ENCODE measurements at places on chromosomes 5 and 9.

- DNase-seq, result no peak
Measured at GRCh38 chr9:18798106-18798505, 234.9 kb downstream of the SAXO1 start.

- DNase-seq, result no peak
Measured at GRCh38 chr5:36066001-36066539, 612 bp downstream of the UGT3A2 start.

- DNase-seq, result no peak
Measured at GRCh38 chr9:105305856-105306255, 61.4 kb downstream of the SLC44A1 start.

DNA sequence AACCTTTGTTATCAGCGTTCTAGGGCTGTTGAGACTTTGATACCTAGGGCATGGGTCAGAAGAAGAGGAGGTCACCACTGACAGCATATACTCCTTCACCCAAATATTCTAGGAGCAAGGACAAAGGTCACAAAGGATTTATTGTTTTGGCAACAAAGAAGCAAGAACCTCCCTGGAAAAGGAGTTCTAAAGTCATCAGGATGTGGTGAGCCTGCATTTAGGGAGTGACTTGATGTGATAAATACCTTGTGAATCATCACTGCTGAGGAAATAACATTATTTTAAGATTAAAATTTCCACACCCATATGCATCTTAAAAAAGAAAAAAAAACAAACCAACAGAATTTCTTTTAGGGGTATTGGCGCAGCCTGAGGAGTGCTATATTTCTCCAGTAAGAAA is 13.9 kb downstream of the IFNA1 start:
- DNase-seq, result no peak

DNA sequence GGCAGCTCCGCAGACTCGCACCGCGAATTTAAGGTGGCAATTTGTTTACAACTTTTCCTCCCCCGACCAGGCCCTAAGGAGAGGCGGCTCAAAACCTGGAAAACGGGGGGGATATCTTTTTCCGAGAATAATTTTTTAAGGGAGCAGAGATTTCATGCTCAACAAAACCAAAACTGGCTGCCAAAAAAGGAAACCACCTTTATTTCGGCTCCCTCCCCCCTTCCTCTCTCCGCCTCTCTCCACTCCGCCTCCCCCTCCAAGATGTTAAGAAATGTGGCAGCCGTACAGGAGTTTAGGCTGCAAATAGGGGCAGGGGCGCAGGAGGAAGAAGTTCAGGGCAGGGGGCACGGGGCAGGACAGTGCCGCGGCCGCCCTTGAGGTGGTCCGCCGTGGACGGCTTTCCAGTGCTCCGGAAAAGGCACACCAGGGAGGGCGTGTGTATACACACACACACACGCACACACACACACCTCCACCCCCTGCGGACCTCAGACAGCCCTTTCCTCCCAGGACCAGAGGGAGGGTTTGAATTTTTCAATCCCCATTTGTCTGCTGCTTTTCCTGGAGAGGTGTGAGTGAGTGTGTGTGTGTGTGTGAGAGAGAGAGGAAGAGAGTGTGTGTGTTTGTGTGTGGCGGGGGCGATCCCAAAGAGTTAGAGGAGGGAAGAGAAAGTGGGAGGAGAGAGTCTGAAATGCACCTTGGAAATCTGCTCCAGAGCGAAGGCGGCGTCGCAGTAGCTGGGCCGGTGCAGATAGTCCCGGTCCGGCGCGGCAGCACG is 9.1 kb downstream of the PTCH1 start:
- DNase-seq, result no peak

GRCh38 chr5:121503111-121503840 is 348.4 kb upstream of the FTMT start:
- DNase-seq, result peak; percentile 1

- no peak for DNase-seq
Measured at GRCh38 chr5:122424132-122424531, 112.1 kb downstream of the SNCAIP start.

GRCh38 chr5:54721951-54722654 is 204.5 kb downstream of the SNX18 start:
- DNase-seq, result no peak

DNA sequence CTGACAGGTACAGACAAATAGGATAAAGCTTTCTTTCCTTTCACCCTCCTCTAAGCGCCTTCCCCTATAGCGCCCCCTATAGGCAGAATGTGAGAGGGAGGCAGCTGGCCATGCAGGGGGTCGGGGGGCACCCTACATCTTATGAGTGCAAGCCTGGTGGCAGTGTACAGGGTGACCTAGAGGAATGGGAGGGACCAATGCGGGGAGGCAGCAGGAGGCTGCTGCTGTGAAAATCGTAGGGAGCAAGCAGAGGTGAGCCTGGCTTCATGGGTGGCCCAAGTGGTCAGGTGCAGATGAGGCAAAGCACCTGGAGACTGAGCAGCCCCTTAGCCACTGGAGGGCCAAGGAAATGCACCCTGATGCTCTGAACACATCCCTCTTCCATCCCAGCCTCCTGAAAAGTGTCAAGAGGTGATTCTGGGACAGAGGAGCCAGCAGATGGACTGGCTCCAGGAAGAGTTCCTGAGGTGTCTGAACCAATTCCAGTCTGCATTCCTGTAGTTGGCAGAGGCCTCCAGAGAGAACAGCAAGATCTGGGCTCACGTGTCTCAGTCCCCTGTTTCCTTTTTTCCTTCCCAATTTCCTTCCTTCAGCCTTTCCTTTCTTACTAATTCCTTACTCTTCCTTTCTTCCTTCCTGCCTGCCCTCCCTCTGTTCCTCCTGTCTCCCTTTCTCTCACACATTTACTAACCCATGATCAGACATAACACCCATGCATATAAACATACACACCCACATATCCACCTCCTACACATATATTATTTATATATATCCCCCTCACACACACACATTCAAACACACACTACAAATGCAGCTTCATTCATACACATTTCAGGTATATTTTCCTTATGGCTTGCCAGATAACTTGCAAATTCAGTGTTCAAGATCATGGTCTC is 32.8 kb upstream of the GALNT10 start:
- DNase-seq, result no peak

GRCh38 chr5:171820561-171820960 is 34.9 kb downstream of the SMIM23 start:
- no peak for DNase-seq

GRCh38 chr9:21945606-21946005 is 48.6 kb downstream of the CDKN2A start:
- no peak for DNase-seq

- DNase-seq, result peak; percentile 65
Measured at GRCh38 chr5:139708877-139709581, 60.9 kb downstream of the CXXC5 start.

- no peak for DNase-seq
Measured at GRCh38 chr5:78907255-78907891, 77.7 kb downstream of the ARSB start.

GRCh38 chr5:54450542-54450941 is 5.0 kb upstream of the HSPB3 start:
- DNase-seq, result no peak

GRCh38 chr9:93301911-93302541 is 118.1 kb downstream of the WNK2 start:
- DNase-seq, result no peak

DNA sequence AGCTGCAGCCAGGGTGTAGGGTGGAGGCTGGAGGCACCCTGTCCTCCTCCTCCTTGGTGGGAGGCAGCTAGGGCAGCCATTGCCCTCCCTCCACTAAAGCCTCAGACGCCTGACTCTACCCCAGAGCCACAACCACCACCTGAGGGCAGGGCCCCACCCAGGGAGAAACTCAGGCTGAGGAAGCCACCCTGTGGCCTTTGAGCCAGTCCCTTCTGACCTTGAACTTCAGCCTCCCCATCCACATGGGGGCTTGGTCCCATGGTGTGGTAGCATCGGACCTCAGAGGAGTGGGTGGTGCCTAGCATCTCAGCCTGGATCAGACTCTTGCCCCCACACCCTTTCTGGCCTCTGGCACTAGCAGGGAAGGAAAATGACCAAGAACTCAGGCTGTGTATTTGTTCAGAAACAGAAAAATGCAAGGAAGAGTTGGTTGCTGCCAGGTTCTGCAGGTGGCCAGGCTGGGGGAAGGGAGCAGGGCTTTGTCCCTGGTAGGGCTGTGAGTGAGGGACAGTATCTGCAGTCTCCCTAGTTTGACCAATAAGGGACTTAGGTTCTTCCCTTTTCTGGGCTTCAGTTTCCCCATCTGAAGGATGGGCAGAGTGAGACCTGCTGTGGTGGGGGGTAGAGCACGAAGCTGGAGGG is 3.2 kb downstream of the DAB2IP start:
- DNase-seq, result no peak

- DNase-seq, result peak; percentile 65
Measured at GRCh38 chr9:137028263-137029057, 423 bp upstream of the ABCA2 start.

- peak; percentile 59 for DNase-seq
Measured at GRCh38 chr9:93450945-93451815, at the start of gene FAM120A. TSS of gene FAM120A (plus strand) at chr9:93451685. CDS start at chr9:93451916, 231 bp downstream.

- no peak for DNase-seq
Measured at GRCh38 chr5:42005561-42006153, 80.6 kb downstream of the FBXO4 start.

DNA sequence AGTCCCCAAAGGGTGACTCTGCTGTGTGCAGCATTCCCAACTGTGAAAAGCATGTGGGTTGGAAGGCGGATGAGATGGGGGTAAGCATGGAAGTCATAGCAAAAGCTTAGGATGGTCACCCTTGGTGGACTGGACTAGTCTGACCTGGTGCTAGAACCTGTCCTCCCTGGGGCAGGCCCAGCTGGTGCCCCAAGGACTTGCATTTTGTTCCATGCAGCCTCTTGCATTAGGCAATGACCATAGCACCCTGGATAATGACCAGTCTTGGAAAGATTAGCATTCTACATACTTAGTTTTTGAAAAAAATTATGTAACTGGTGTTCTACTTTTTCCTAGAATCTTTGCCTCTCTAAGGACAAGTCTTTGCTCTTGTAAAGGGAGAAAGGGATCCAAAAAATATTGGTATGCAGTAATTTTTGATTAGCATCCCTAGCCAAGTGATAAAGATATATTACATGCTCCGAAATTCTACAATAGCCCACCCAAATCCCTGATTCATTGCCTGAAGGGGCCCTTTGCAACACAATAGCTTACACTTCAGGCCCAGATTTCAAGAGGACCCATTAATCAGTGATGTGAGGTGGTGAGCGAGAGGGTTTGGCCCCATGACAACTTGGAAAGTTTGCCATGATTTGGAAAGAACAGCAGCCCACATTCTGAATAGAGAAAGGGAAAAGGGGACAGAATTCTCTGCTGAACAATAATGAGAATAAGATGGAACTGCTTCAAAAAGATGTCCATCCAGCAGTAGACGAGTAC is 93.3 kb upstream of the CD180 start:
- DNase-seq, result no peak

- no peak for DNase-seq
Measured at GRCh38 chr5:15680455-15680854, 180.5 kb downstream of the FBXL7 start.

GRCh38 chr9:129382281-129383018 is 204.4 kb upstream of the IER5L start:
- DNase-seq, result peak; percentile 82

- DNase-seq, result no peak
Measured at GRCh38 chr9:34638138-34638445, 505 bp upstream of the SIGMAR1 start.

DNA sequence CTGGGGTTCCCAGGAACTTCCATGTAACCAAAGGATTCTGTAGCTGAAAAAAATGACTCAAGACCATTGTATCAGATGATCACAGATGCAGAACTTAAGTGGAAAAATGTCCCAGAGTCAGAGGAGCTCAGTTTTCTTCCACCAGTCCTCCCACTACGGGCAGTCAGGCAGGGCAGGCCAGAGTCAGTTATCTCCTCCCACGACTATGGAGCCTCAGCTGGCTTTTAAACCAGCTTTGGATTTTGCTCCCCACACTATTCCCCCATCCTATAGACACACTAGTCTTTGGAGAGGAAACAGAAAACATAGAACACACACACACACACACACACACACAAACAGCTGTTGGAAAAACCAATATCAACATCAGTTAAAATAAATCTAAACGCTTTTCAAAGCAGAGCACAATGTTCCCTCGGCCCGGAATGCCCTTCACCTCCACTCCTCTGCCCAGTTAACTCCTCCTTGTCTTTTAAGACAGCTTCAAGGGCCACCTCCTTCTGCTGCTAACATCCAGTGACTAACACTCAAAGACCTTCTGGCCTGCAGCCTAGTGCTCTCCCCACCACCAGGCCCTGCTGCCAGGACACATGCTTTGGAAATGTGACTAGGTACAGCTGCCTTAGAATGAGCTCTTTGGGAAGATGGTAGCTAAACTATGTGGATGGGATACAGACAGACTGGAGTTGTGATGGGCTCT is 56.8 kb downstream of the NIPAL4 start:
- DNase-seq, result no peak

DNA sequence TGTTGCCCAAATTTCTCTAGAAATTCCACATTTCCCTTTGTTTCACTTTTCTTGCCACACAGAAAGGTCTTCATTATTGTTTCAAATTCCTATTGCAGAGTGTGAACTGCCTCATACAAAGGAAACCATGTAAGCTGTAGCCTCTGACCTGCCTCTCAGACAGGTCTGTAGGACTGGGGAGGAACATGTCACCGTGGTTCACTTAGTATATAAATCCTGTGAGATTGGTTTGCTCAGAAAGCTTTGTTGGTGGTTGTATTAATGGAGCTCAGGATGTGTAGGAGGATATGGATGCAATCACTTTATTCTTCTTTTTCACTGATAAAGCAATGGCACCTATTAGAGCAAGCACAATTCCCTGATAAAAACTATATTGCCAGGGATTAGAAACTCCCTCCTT is 4.2 kb downstream of the SGCD start:
- DNase-seq, result no peak

DNA sequence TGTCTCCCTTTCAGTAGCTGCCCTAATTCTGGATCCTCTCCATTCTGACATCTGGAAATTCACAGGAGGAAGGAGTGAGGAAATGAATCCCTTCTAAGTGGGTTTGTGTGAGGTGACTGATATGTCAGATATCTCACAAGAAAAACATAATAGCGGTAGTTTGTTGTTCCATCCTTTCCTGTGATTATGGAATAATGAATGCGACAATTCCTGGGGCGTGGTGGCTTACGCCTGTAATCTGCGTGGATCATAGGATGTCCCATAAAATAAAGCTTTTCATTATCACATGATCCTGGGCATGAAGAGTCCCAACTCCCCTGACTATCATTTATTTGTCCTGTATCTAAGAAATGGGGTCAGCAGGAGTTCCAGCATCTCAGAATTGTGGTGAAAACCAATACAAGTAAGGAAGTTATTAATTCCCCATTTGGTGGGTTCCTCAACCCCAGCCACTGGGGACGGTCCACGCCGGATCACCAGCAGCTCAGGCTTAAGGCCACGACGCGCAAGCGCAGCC is 375 bp upstream of the C5orf24 start:
- no peak for DNase-seq

DNA sequence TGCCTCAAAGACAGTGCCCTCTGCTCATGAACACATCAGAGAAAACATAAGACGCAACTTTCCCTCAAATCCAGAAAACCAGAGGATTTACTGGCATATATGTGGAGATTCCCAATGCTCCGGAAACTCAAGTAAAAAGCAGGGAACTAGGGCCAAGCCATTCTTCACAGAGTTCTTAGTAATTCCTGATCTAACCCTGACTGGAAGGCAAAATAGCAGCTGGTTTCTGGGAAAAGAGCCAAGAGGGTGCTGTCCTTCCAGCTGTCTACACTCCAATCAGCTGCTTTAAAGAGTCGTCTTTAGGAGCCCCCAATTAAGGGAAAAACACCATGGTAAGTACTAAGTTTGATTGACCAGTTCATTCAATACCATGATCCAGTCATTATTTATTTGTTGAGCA is 49.6 kb downstream of the GNA14 start:
- no peak for DNase-seq

All from NCI-H510A (cell line).